ENCODE measurements at places on chromosomes 6 and 20. TPM values are rescaled to one million over a fixed set of nuclear protein-coding genes. Genes with fewer than 3 reads are reported as not detected.

DNA sequence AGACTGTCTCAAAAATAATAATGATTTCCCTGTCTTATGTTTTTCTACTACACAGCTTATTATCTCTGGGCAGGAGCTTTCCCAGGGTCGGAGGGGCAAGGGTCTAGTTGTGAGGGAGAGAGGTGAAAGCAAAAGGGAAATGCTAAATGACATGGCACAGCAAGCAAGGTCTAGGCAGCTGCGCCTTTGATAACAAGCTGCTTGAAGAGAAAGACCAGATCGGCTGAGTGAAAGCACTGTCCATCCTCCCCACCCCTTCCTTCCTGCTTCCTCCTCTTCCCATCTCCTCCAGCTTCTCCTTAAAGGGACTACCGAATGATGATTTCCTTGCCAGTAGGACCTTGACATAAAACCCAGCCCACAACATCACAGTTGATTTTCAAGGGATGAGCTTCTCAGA, 158.1 kb upstream of the AKAP12 start:
- DNase-seq, result no peak

Gene SLC13A3
- total RNA-seq, result 5.1 TPM

Gene TBXT
- not detected for total RNA-seq

Gene SLC22A2
- not detected for total RNA-seq

Gene ELOVL2
- 0.31 TPM for total RNA-seq

DNA sequence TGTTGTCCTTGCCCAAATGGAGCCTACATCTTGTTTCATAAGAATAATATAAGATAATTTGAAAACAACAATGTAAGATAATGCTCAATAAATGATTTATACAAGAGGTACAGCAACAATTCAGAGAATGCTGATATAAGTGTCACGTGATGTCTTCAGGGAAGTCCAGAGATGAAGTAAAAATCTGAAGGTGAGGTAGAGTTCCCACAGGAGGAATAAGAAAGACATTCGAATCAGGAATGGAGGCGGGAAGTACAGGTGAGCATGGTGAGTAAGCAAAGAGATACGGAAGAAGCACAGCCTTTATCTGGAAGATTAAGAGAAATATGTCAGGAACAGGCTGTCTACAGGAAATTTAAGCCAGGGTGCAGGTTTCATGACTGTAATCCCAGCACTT, 165.9 kb upstream of the MARCKS start:
- no peak for DNase-seq

GRCh38 chr6:26306232-26306631, 58.8 kb upstream of the BTN3A2 start:
- no peak for DNase-seq

Gene APOM
- 2.4 TPM for total RNA-seq

DNA sequence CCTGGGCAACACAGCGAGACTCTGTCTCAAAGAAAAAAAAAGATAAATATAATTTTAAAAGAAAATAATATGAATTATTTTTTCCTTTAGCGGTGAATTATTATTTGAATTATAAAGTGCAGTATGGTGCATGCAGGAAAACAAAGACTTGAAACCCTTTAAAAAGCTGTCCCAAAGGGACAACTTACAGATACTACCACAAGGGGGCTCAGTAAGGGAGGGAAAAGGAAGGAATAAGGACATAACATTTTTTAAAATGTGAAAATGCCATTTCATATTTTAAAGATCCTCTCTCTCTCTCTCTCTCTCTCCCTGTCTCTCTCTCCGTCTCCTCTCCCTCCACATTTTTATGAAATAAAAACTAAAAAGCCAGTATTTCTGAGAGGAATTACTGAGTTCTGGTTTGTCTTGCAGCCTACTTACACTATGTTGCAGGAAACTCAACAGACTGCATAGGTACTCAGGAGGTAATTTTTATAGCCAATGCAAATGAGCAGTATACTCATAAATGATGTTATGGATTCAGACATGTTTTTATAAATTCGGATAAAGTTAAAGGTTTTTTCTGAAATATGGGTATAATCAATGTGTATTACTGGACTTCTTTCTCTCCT, 455.0 kb upstream of the GJE1 start:
- no peak for DNase-seq

DNA sequence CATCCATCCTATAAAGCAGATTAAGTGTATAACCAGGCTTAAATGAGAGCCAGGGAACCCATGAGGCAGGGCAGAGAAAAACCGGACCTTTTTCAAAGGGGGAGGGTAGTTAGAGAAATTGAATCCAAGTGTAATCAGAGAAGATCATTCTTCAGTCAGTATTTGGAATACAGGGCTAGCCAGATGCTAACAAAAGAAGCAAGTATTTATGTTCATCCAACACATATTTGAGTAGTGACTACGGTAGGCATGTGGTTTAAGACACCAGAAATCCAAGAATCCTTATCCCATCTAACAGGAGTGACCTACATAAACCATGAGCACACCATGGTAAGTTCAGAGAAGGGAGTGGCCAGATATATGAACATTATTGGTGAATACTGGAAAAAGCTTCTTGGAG, 46.8 kb upstream of the FAM83C start:
- DNase-seq, result no peak

DNA sequence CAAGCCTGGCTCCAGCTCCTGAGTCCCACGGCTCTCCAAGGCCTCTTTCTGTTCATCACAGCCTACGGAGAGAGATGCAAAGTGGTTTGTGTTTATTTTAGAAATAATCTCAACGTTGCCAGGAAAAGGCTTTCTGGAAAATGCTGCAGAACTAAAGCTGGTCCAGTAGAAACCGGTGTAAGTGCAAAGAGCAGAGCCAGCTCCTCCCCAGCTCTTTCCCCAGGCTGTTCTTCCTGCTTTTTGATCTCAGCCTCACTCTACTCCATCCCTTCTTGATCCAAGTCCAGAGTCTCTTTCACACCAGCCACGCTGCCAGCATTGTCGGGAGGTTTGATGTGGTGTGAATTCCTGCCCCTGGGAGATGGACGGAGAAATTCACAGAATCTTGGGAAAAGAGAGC, 69.8 kb downstream of the TMEM170B start:
- DNase-seq, result no peak

Gene CST2
- not detected for total RNA-seq

Gene LRRN4
- total RNA-seq, result not detected

Gene LY6G6C
- total RNA-seq, result not detected

DNA sequence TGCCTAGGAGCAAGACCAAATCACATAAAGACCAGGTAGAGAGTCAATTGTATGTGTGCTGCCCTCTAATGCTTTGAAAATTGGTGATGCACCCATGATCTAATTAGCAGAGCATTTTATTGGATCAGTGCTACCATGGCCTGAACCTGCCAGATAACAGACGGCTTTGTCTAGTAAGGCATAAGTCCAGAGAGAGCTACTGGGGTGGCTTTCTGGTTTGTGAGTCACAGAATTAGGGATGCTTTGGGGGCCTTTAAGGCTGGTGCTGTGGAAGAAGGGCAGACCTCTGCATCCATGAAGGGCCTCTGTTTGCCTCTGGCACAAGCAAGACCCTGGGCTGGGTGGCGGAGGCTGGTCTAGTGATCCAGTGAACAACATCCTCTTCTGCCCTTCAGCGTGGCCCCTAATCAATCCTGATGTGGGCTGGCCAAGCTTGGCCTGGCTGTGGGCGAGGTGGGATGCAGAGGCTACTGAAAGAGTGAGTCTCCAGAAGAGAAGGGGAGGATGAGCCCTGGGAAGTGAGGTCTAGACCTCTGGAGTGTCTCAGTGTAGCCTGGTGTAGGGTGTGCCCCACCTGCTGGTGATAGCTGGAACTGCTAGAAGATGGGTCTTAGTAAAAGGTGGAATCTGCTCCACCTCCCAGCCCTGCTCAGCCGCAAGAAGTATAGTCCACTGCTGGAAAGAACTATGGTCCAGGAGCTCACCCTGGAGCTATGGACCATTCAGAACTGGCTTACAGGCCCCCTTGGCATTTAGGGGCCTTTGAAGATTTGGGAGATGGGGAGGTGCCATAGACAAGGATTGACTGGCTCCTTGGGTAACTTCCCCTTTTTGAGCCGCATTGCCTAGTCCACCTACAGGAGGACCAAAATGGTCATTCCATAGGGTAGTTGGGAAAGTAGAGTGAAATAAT, 36.7 kb upstream of the AAR2 start:
- peak; percentile 78 for DNase-seq

DNA sequence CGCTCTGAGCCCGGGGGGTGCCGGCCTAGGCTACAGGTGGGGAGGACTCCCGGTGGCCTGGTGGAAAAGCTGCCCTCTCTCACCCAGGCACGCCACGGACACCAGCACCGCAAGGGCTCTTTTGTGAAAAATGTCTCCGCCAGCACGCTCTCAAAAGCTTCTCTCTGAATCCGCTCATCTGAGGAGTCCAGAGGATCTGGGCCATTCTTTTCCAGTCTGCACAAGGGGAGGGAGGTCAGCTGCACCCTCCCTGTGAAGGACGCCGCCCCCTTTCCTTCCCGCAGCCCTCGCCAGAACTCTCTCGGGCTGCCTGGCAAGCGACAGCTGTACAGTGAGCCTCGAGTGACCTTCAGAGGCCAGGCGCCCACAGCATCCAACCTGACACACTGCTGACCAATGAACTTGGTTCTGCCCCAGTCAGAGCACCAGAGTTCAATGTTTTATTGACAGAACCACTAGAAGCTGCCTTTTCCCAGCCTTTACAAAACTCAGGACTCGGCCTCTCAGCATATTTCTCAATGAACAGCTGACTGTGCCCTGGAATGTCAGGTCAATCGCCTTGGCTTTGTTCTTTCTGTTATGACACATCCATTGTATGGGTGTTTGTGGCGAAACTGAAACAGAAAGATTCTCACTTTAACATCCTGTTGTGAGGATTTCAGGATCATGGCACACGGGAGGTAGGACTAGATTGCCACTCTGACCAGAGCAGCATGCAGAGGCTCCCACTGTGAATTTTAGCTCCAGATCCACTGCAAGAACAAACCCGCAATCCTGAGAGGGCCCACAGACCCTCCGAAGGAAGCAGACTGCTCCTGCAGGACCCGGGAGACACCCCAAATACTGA, 26.7 kb downstream of the SERPINB9 start:
- no peak for DNase-seq

Gene DACT2
- total RNA-seq, result 0.94 TPM

Gene RSPO4
- not detected for total RNA-seq

DNA sequence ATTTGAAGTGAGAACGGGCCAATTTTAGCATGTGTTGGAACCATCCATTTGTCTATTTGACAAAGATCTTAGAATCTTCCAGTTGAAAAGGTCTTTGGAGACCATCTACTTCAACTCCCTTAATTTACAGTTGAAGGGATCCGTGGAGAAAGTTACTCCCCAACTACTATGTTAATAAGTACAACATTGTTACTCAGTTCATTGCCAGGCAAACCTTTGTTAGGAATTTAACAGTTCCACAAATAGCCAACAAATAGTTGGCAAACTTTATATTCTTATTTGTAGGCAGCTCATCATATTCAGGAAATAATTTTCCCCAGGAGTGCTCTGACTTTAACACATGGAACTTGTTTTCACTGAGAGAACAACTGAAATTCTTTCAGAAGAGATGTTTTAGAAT, 81.0 kb upstream of the FLRT3 start:
- no peak for DNase-seq

- no peak for DNase-seq
Observed at GRCh38 chr6:37868447-37868825, 48.9 kb downstream of the ZFAND3 start.

Gene TMEM200A
- 4.5 TPM for total RNA-seq

- no peak for DNase-seq
Observed at GRCh38 chr6:168155821-168156741, 77.1 kb upstream of the FRMD1 start.

- no peak for DNase-seq
Observed at GRCh38 chr20:8183526-8183925, 51.5 kb downstream of the PLCB1 start.

Gene PHACTR1
- total RNA-seq, result 14.1 TPM

Gene PKIB
- total RNA-seq, result 3.5 TPM

GRCh38 chr20:33753143-33753542, 21.3 kb downstream of the ZNF341 start:
- no peak for DNase-seq

DNA sequence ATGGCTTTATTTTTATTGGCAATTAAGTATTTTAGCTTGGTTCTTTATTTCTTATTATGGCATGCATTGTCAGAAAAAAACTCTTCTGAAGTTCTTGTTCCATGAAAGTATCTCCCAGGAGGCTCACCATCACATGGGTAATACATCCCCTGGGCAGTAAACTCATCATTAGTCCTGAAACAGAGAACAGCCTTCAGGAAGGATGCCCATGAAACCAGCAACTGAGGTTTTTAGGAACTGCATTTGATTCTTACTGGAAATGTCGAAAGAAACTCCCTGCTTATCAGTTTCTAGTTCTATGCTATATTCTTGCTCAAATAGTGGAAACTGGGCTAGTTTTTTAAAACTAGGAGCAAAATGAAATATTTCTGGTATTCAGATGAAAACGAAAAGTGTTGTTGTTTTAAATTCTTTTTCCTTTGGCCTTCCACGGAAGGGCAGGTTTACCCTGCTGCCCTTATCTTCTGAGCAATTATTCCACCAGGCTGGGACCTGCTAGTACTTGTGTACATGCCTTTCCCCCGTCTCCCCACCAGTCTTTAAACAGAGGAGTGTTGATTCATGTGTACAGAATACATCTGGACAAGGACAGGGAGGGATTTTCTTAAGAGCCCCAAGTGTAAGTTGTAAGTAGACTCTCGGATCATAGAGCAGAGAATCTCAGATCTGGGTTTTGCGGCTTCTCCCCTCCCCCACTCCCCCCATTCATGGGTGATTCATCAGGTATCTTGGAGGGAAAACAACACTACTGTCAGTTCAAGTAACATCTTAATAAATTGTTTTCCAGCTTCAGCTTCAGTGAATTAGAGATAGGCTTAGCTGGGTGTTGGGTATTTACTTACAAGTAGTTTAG, 81.5 kb downstream of the RTN4IP1 start:
- no peak for DNase-seq

- no peak for DNase-seq
Observed at GRCh38 chr6:4405621-4406212, 270.3 kb upstream of the ECI2 start.

Gene SNAP91
- 0.83 TPM for total RNA-seq

DNA sequence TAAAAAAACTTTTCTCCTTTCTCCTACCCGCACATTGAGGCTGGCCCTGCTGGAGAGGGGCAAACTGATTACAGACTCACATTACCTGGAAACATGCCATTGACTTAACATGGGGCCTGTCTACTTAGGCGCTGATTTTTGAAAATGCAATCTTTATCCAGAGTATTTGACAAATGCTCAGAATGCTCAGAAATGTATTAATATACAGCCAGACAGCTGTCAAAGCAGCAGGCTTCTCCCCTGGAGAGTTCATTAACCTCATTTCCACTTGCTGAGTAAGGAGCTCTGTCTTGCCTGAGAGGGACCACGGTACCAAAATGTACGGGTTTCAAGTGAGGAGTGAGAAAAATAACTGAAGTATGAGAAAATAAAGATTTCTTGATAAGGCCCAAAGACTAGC, 95.7 kb downstream of the PAX1 start:
- no peak for DNase-seq
